ENCODE measurements at places on chromosomes 3 and 15. TPM values are rescaled to one million over a fixed set of nuclear protein-coding genes. Genes with fewer than 3 reads are reported as not detected.

GRCh38 chr15:55407498-55408011 lies 604 bp downstream of the CCPG1 start:
- DNase-seq = peak; percentile 14

The CD47 gene
- 130 TPM for total RNA-seq

DNA sequence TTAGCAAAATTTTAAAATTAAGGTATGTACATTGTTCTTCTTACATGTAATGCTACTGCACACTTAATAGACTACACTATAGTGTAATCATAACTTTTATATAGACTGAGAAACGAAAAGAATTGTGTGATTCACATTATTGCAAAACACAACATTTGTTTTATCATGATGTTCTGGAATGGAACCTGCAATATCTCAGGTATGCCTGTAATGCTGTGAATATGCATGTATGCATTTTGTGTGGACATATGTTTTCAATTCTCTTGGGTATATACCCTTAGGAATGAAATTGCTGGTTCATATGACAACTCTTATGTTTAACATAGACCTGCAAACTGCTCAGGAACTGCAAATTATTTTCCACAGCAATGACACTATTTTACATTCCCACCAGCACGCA lies 38.6 kb upstream of the TJP1 start:
- DNase-seq = no peak

GRCh38 chr15:78398076-78398825 lies 39.8 kb upstream of the IREB2 start:
- DNase-seq = no peak

- DNase-seq = no peak
These were observed 18.5 kb downstream of the CPNE4 start for GRCh38 chr3:132016061-132017041.

DNA sequence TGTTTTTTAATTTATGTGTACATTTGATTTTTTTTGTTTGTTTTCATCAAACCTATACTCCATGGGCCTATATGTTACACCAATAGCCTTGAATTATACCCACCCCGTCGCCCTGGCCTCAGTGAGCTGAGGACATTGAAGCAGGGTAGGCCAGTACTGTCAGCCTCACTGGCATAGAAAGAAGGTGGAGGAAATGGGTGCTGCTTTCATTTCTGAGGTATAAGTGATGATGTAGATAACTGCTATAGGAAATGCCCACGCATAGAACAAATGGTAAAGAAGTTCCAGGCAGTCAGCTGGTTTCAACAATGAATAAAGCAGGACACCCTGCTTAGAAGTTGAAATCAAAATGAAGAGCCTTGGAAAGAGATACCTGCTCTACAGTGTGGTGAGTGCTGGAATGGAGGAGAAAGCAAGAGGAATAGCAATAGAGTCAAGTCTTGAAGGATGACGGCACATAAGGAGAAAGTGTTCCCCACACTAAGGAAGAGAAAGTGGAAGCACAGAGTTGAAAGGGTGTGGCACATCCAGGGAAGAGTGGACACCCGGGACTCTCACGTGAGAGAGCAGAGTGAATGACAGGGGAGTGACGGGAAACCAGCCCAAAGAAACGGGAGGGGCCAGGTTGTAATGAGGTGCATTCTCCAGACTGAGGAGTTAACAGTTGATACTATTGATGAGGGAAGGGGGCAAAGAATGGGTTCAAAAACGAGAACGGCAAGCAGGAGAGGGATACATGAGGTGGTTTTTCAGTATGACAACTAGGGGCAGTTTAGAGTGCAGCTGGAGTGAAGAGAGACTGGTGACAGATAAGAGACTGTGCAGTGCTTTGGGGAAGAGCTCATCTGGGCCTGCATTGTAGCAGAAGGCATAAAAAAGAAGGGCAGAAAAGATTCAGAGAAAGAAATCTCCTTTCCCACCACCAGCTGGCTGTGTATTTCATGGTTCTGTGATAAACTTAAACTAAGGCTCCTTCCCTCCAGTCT lies 70.5 kb downstream of the KLHL25 start:
- DNase-seq = no peak

The RBP2 gene
- total RNA-seq = not detected

DNA sequence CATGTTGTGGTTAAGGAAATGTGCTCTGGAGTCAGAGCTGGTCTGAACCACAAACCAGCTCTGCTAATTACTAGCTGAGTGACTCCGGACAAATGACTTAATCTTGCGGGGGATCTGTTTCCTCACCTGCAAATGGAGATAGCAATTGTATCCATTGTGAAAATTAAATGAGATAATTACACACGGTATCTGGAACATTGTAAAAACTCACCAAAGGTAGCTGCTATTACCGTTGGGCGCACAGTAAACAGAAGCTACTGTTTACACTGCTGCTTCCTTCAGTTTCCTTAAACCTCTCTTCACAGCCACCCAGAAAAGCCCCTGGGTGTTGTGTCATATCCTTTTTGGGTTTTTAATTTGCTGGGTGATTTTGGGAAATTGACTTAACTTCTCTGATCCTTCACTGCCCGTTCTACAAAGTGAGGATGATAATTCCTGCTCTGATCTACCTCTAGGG lies 107.8 kb downstream of the MEGF11 start:
- DNase-seq = no peak

GRCh38 chr3:22265403-22265802 lies 514.4 kb upstream of the ZNF385D start:
- DNase-seq = no peak

- DNase-seq = no peak
These were observed 1487.0 kb upstream of the GBE1 start for GRCh38 chr3:83248454-83248853.

DNA sequence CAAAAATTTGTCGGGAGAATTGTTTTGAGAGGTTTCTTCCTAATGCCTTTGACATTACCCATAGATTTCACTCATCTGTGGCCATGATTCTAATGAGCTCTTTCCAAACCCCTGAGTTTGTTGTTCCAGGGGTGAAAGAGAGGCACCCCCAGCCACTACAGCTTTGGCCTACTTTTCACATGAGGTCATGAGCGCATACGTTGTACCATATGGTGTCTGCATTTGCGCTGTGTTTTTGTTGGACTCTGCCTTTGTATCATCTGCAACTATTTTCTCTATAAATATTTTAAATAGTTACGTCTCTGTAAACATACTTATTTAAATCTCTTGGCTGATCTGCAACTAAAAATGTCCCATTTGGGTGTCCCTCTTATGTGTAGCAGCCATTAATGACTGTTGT lies 107.9 kb downstream of the LRTM1 start:
- no peak for DNase-seq

DNA sequence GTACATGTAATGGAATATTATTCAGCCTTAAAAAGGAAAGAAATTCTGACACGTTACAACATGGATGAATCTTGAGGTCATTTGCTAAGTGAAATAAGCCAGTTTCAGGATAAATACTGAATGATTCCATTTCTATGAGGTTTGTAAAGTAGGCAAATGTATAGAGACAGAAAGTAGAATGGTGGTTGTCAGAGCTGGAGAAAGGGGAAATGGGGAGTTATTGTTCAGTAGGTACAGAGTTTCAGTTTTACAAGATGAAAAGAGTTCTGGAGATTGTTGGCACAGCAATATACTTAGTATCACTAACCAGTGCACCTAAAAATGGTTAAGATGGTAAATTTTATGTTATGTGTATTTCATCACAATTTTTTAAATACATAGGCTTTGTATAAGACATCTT lies 60.6 kb downstream of the USP8 start:
- no peak for DNase-seq

DNA sequence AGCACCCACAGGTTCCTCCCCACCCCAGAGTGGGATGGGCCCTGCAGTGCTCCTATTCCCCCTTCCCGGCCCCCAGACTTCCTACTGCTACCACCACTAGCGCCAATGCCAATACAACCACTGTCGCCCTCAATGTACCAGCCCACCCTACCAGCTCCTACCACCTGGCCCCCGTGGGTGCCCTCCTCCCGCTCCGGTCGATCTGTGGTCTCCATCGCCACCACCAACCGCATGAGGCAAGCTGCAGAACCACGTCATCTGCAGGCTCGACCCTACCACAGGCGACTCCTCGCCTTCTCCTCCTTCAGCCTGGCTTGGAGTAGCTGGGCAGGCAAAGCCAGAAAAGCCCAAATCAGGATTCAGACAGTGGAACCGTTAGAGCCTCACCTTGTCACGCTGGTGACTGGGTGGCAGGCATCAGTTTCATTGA lies 179.3 kb downstream of the POTEB3 start:
- peak; percentile 38 for DNase-seq

DNA sequence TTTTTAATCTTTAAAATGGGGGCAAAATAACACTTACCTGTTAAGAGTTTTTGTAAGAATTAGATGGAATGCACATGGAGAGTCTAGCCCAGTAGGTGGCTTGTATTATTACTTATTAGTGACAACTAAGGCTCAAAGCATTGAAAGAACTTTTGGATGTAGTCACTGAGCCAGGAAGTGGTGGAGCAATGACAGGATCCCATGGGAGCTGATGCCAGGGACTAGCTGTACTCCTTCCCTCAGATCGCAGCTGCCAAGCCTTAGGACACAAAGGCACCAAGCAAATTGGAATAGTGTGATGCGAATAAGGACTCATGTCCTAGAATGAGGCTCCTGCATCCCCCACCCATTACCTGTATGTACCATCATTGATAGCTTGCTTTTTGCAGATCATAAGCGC lies 370.4 kb upstream of the RGMA start:
- no peak for DNase-seq

The CATSPER2 gene
- not detected for total RNA-seq

GRCh38 chr3:127948211-127948610 lies 33.2 kb downstream of the KBTBD12 start:
- DNase-seq = no peak

GRCh38 chr3:99866261-99866761 lies 48.6 kb downstream of the CMSS1 start:
- DNase-seq = peak; percentile 72

DNA sequence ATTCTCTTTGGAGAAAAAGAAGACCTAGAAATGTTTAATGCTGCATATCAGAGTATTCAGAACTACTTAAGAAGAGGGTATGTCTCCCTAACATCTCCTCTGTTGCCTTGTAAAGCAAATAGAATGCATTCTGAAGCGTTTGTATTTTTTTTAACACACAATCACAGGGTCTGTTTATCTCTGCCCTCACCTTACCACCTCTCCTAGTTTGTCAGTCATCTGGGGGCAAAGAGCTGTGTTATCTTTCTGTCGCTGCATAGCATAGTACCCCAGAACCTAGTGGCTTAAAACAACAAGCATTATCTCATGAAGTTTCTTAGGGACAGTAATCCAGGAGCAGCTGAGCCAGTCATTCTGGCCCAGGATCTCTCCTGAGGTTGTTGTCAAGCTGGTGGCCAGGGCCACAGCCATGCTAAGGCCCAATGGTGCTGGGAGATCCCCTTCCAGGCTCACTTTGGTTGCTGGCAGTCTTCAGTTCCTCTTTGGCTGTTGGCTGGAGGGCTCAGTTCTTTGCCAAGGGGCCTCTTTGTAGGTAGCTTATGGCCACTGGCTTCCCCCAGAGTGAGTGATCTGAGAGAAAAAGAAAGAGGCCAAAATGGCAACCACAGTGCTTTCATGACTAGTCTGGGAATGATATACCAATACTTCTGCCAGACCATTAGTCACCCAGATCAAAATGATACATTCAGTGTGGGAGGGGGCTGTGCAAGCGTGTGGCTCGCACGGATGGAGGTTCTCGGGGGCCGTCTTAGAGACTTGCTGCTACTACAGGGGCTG lies 17.8 kb downstream of the EDEM1 start:
- no peak for DNase-seq

DNA sequence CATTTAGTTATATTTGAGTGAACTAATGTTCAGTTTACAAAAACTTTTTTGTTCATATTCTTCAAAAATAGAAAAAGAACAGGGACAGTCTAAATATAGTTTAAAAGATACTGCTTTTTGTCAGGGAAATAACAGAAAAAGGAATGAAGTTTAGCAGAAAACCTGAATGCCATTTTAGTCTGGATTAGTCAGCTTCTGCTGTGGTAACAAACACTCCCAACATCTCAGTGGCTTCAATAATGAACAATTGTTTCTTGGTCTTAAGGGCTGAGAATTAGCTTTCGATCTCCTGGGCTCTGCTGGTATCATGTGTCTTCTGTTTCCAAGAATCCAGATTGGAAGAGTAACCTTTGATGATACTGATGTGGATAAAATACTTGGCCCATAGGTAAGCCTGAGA lies 12.4 kb upstream of the USP13 start:
- no peak for DNase-seq

GRCh38 chr3:30352410-30353318 lies 253.7 kb upstream of the TGFBR2 start:
- no peak for DNase-seq

DNA sequence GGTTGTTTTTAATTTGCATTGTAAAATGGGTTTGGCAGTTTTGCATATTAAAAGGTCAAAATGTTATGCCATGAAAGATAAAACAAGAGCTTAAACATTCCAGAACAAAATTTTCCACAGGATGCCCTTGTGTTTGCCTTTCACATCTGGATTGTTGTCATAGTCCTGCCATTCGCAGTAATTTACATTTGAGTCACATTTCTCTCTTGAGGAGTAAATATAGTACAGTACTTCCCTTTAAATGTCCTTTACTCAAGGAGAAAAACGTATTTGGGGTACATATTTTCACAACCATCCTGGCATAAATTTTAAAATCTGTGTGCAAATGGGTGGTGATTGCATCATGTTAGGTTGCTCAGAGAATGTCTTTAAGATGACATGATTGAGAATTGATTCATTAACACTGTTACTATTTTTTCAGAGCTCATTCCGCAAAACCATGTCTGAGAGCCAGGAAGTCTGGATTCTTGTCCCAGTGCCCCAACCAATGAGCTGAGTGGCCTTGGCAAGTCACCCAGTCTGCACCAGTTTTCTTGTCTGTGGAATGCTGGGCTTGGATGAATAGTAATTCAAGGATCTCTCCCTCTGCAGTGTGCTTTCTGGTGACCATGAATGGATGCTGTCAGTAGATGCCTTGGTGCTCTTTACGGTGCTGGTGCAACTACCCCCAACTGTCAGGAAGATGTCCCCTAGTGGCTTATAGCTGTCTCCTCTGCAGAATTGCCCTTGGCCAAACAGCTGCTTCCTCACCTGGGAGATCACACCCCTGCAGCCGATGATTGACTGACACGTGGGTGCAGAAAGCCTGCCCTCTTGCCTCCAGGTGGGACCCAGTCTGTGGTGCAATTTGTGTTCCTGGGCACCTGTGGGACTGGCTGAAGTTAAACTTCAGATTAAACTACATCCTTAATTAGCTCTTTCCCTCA lies 43.0 kb downstream of the ABHD5 start:
- DNase-seq = no peak

The STAB1 gene
- total RNA-seq = not detected
